Right kidney (tissue), 9 donors: ENCODE measurements at places on chromosomes 6 and 20.

GRCh38 chr6:133478673-133479072 lies 237.5 kb downstream of the EYA4 start:
- DNase-seq = no peak

GRCh38 chr6:136166815-136167214 lies 83.3 kb downstream of the MTFR2 start:
- no peak for DNase-seq

- DNase-seq = no peak
Observed at GRCh38 chr6:140201787-140202458, 827.5 kb upstream of the CITED2 start.

DNA sequence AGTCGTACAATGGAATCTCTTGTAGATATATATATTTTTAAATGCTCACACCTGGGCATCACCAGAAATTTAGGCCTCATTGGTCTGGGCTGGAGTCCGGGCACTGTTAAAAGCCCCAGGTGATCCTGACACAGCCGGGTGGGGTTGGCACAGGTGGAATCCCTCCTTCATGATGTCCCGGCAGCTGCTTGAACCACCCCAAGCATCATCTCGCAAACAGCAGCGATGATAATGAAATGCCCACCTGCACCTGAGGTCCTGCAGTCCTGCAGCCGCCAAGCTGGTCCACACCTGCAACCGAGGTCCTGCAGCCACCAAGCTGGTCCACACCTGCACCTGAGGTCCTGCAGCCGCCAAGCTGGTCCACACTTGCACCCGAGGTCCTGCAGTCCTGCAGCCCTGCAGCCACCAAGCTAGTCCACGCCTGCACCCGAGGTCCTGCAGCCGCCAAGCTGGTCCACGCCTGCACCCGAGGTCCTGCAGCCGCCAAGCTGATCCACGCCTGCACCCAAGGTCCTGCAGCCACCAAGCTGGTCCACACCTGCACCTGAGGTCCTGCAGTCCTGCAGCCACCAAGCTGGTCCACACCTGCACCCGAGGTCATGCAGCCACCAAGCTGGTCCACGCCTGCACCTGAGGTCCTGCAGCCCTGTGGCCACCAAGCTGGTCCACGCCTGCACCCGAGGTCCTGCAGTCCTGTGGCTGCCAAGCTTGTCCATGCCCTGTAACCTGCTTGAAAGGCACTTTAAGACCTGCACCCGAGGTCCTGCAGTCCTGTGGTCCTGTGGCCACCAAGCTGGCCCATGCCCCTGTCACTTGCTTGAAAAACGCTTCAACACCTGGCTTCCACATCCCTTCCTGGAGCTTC lies 261.2 kb downstream of the DLL1 start:
- DNase-seq = no peak

DNA sequence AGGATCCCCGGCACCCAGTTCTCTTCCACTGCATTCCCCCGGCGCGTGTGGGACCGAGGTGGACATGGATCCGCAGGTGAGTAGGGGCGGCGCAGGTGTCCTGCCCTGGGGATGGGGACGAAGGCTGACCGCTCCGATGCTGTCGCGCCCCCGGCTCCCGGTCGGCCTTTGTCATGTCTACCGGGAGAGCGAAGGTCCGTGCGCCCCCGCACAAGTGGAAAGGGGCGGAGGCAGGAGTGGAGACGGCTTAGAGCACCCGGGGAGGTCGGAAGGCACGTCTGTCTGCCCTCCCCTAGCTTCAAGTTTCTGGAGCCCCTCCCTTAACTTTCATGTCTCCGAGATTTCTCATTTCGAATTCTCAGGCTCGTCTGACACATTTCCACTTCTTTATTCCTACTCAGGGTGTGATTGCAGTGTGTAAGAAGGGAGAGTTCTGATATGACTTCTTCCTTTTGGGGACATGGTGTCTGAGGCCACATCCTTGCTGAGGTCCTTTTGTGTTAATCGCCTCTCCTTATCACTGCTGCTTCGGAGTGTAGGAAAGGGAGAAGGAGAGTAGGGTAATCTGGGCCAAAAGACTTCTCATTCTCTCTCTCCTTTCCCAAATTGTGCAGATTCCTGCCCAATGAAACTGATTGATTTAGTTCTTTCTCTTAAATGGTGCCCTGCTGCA lies 435 bp downstream of the KIFC1 start:
- DNase-seq = no peak

DNA sequence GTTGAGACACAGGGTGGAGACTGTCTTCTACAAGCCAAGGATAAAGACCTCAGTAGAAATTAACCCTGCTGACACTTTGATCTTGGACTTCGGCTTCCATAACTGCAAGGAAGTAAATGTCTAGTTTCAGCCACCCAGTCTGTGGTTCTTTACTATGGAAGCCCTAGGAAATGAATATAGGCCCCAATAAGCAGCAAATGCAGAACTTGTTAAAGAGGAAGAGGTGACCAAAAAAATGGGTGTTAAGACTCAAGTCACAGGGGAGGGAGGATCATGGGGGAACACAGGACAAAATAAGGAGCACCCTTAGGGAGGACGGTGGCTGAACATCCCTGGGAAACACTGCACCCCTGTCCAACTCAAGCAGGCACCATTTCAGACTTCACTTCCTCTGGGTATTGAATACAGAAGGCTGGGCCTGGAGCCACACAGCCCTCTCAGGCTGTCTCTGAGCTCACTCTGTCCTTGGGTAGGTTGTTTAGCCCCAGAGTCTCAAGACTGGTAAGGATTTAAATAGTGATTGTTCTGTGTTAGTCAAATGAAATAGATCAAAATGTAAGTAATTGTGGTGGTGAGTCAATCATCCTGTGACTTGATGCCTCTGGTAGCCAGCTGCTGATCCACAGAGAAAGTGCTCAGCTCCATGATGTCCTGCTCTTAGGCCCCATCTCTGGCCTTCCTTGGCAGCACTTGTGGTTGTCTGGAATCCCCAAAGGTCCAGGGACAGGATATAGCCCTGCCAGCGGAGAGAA lies 30.5 kb upstream of the SIRPD start:
- DNase-seq = no peak

DNA sequence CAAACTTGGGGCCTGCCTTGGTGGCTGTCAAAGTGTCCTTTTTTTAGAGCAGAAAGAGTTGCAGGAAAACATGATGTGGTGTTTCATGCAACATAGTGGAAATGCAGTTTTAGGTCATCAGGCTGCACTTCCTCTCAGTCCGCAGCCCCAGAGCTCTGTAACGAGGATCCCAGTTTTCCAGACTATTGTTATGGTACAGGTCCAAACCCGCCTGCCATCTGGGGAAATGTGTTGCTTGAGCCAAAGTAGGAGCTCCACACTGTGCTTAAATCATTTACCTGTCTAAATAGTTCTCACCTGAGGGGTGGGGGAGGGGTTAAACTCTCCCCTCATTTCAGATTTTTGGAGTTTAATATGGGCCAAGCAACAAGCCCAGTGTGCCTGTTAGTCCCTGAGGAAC lies 59.8 kb downstream of the GOPC start:
- DNase-seq = no peak
